Activated CD8-positive, alpha-beta T cell treated with anti-CD3 and anti-CD28 coated beads for 36 hours (primary cell): ENCODE measurements at places on chromosomes 7 and 10. TPM values are rescaled to one million over a fixed set of nuclear protein-coding genes. Genes with fewer than 3 reads are reported as not detected.

The ZNF789 gene
- total RNA-seq = 18.8 TPM

The PCDH15 gene
- not detected for total RNA-seq

The EPO gene
- total RNA-seq = not detected

The ASIC3 gene
- 5.8 TPM for total RNA-seq

The SPDYE2B gene
- not detected for total RNA-seq

The HMX3 gene
- 0.69 TPM for total RNA-seq

The CFTR gene
- total RNA-seq = not detected

The HECW1 gene
- not detected for total RNA-seq

DNA sequence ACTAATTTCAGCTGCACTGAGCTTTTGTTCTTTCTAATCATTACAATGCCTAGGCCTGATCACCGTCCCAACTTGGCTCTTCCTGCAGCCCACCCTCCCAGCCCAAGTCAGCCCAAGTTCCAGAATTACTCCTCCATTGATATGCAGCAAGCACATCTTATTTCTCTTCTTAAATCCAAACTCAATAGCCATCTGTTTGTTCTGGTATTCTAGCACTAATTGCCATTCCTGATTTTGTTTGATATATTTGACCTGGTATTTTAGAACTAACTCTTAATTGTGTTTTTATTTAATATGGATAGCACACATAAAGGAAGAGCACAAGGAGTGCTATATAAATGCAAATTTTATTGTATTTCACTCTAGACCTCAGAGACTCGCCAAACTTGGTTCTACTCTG is 241.2 kb downstream of the SKIDA1 start:
- no peak for DNase-seq

- DNase-seq = no peak
Measured at GRCh38 chr10:76998451-76998850, 639.2 kb downstream of the KCNMA1 start.

DNA sequence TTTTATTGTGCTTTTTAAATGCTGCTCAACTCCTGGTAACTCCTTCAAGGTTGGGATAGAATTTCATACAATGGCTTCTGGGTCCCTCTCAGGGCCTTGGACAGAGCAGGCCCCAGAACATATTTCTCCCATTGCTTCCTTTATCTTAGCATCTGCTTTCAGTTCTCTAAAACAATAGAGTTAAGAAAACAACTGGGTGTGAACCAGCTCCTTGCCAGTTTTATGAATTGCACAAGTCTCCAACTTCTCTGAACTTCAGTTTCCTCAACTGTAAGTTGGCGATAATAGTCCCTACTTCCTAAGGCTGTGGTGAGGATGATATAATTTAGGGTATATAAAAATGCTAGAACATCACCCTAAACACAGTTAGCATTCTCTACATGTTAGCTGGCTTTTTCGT is 77.0 kb upstream of the INHBA start:
- DNase-seq = no peak

DNA sequence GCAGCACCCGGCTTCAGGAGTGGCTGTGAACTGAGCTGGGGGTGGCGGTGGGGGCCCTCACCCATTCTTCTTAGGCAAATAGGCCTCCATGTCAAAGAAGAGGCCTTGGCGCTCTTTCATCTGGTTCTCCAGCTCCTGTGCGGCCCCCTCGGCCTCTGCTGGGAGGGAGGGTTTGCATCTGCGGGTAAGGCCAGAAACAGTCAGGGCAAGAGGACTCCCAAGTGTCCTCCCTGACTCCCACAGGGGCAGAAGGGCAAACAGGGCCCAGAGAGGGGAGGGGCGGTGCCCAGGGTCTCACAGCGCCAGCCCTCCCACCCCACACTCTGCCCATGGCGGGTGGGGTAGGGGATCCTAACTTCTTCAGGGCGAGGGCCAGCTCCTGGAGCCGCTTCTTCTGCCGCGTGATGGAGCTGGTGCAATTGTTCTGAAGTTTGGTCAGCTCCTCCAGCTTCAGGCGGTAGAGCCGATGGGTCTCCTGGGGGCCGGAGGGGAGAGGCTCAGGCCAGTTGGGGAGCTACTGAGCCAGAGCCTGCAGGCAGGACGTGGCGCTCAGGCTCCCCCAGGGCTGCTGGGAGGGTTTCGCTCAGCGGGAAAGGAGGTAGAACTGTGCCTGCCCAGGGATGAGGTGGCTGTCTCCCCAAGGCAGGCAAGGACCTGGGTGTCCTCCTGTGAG is 2.2 kb downstream of the TMEM120A start:
- DNase-seq = no peak

DNA sequence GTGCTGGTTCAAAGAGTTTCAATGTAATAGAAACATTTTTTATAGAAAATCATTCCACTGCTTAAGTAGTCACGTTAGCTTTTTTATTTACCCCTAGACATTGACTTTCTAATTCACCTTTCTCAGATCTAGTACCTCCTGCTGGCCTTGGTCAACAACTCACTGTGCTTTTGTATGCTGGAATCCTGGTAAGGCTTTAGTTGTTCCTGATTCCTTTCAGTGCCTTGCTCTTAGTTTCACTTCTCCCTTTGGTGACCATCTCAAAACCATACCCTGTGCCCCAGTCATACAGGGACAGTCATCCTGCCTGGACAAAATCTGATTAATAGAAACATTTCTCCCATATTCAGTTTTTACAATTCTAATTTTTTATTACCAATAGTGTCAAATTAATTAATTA is 130.2 kb downstream of the GPR37 start:
- no peak for DNase-seq

DNA sequence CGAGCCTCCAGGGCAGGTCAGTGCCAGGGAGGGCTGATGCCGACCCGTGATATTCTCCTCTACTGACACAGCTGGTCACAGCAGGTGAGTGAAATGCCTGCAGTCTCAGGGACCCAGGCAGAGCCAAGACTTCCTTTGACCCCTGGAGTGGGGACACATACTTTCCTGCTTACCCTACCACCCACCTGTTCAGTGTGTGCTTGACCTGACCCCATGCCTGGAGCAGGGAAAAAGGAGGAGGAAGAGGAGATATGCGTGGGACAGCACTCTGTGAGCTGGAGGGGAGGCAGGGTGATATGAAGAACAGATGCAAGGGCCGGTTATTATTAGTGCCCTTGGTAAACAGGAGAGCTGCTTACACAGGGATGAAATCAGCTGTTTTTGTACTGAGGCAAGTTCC is 40.8 kb upstream of the WIPF3 start:
- DNase-seq = no peak

GRCh38 chr10:7986851-7987250 is 67.6 kb upstream of the GATA3 start:
- DNase-seq = no peak
